ENCODE measurements at places on chromosomes 6 and 20.

DNA sequence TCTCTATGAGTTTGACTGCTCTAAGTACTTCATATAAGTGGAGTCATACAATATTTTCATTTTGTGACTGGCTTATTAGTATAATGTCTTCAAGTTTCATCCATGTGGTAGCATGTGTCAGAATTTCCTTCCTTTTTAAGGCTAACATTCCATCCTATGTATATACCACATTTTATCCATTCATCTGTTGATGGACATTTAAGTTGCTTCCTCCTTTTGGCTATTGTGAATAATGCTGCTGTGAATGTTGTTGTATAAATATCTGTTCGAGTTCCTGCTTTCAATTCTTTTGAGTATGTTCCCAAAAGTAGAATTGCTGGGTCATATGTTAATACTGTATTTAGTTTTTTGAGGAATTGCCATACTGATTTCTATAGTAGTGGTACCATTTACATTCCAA, 79.5 kb downstream of the PTPRA start:
- DNase-seq, result no peak

DNA sequence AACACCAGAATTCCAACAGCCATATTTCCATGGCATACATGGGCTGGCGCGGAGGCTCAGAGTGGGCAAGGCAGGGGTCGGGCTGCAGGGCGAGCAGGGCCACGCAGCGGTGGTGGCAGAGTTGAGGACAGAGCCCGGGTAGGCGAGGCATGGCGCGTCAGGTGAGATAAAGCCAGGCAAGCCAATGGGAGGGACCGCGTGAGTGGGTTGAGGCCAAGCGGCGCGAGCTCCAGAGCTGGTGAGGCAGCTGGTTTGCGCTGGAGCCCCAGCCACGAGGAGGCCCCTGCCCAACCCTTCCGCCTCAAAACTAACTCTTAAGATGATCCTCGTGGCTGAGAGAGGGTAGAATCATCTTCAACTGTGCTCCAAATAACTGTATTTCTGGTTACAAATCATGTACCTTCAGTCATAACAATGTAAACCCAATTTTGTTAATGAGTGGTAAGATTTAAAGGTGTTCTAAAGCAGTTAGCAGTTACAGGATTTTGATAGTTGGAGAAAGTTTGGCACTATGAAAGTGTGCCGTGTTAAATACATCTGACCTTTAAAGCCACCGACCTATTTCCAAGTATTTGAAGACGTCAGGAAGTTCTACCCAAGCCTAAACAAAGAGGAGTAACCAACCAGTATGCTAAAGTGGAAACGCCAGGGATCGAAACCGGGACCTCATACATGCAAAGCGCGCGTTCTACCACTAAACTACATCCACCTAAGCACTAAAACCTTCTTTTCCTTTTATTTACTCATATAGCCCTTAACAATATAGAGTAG, 107.9 kb downstream of the GPX5 start:
- DNase-seq, result no peak

- DNase-seq, result no peak
Measured at GRCh38 chr20:8662433-8662954, 406.4 kb upstream of the PLCB4 start.

GRCh38 chr6:49325891-49326290, 137.2 kb downstream of the MMUT start:
- no peak for DNase-seq

DNA sequence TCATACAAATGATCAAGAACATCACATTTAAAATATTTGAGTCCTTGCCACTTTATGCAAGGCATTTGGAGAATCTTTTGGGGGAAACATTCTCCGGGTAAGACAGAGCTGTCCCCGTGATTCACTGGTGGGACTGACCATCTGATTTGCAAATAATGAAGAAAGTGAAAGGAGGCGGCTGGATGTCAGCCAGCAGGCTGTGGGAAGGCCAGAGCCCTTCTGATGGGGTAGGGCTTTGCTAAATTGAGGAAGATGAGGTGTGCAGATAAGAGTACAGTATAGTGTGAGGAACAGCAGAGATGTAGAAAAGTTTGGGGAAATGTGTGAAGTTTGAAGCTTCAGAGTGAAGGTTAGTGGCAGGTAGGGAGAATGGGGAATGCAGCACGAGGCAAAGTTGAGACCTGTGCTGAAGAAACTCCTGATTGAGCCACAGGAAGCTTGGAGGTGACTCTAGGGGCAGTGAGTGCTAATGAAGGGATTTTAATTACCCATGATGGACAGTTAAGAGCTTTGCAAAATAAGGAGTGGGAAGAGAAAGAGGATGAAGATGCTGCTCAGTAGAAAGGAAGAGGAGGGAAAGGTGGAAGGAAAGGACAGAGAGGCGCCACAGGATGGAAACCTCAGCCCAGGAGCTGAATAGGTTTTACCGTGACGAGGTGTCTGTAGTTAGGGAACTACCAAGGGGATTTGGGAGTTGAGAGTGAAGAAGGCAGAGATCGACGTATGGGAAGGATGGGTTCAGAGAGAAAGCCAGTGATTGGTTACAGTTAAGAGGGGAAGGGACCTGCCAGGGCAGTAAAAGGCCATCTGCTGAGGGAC, 68.7 kb downstream of the SNX9 start:
- no peak for DNase-seq

GRCh38 chr6:127182501-127182900, 64.0 kb downstream of the RSPO3 start:
- DNase-seq, result no peak

- DNase-seq, result no peak
Measured at GRCh38 chr6:166952121-166952520, 4.2 kb downstream of the RNASET2 start.

GRCh38 chr6:93786474-93787330, 367.3 kb upstream of the EPHA7 start:
- DNase-seq, result no peak

- DNase-seq, result no peak
Measured at GRCh38 chr6:85579581-85579980, 14.1 kb downstream of the SNX14 start.

GRCh38 chr6:132817554-132818403, 3.4 kb downstream of the RPS12 start:
- DNase-seq, result no peak

DNA sequence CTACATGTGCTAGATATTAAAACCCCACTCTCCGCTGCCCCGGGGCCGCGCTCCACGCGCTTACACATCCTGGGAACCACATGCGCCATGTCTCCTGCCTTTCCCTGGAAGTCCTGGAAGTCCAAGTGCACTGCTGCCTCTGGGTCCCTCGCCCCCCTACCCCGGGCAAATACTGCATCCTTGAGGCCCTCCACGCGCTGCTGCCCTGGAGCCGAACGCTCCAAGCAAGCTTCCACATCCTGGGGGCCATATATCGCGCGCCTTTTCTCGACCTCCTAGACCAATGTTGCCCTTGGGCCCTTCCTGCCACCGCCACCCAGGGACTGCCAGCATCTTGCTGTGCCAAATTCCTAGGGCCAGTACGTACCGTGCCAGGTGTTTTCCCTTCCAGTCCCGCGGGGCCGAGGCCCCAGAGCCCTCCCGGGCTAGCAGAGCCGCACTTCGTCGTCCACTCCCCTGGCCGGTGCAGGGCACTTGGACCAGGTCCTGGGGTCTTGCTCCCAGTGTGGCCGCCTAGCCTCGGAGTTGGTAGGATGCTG, 779 bp upstream of the KCNG1 start:
- DNase-seq, result no peak
